Activated effector memory CD4-positive, alpha-beta T cell treated with Interleukin-2 at 50 U/mL for 16 hours (primary cell): ENCODE measurements at places on chromosomes 4 and X.

- no peak for DNase-seq
Observed at GRCh38 chr4:109177096-109177810, 125.2 kb downstream of the COL25A1 start.

DNA sequence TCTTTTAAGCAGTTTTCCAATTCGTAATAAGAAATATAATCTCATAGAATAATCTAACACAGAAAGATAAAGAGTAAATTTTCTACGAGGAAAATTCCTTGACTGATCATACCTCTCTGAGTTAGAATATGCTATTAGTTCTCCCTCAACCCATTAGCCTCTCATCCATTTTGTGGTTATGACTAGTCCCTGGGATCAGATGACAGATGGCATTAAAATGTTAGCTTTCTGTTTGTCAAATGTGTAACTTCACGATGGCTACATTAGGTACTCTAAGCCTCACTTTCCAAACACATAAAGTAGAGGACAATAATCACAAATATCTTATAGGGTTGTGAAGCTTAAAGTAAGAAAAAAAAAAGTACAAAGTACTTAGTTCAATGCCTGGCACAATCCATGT is 112.2 kb downstream of the ZAR1 start:
- no peak for DNase-seq

DNA sequence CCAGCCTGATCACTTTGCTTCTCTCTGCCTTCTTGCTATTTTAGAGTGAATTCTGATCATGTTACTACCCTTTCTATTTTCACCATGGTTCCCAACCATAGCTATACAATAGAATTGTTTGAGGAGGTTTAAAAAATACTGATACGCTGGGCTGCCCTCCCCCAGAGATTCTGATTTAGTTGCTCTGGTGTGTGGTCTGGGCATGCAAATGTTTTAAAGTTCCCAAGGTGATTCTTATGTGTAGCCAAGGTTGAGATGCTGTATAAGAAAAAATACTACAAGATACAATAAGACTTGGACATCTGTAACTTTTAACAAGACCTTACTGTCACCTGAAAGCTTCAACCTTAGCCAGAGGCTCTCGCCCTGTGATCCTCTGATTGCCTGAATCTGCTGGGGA is 22.2 kb upstream of the INTS6L start:
- DNase-seq: no peak

GRCh38 chr4:3766036-3766784 is at the start of gene ADRA2C:
ADRA2C (plus strand) TSS chr4:3766385; CDS start chr4:3766607, 222 bp downstream.
- DNase-seq: no peak

GRCh38 chr4:3445829-3446545 is 4.2 kb downstream of the HGFAC start:
- DNase-seq: no peak

GRCh38 chrX:16160729-16161128 is 6.6 kb upstream of the MAGEB17 start:
- DNase-seq: no peak

DNA sequence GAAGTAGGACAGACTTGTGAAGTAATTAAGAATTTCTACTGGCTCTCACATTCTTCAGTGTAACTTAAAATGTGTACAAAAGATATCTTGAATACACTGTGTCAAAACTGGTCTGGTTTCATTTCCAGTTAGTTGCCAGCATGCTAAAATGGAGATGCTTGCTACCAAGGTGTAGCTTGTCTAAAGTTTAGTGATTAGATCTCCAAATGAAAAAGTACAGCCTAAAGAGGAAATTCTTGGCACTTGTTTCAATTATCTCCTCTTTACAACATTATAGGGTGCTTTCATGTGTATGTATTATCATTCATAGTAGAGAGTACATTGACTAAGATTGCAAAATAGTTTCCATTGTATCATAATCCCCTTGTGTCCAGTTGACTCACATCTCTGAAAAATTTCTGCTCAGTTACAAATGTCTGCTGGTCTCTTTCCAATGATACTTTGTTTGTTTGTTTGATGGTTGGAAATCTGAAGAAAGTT is 97.3 kb upstream of the SPRY1 start:
- no peak for DNase-seq

- no peak for DNase-seq
Observed at GRCh38 chr4:114209584-114209983, 230.1 kb upstream of the ARSJ start.

- no peak for DNase-seq
Observed at GRCh38 chr4:108561116-108561515, 59.3 kb upstream of the RPL34 start.

GRCh38 chrX:123869488-123869887 is 9.6 kb downstream of the XIAP start:
- DNase-seq: no peak

DNA sequence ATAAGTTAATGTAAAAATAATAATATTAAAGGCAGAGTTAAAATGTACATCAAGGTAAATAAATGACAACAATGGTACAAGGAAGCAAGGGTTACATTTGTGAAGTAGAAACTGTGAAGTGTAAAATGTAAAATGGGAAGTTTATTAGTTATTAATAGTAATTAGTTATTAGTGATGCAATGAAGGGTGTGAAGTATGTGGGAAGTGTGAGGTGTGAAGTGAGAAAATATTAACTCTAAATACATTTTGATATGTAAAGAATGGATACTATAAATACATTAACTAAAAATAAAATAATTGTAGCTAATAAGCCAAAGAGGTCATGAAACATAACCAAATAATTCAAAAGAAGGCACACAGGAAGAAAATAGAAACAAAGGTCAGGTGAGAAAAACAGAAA is 316.4 kb downstream of the GBA3 start:
- DNase-seq: no peak

- DNase-seq: no peak
Observed at GRCh38 chr4:112270640-112271421, 14.9 kb downstream of the TIFA start.

- peak; percentile 29 for DNase-seq
Observed at GRCh38 chrX:55907968-55908607, 190.5 kb downstream of the RRAGB start.

GRCh38 chrX:38275615-38276014 is 51.7 kb downstream of the RPGR start:
- DNase-seq: no peak

DNA sequence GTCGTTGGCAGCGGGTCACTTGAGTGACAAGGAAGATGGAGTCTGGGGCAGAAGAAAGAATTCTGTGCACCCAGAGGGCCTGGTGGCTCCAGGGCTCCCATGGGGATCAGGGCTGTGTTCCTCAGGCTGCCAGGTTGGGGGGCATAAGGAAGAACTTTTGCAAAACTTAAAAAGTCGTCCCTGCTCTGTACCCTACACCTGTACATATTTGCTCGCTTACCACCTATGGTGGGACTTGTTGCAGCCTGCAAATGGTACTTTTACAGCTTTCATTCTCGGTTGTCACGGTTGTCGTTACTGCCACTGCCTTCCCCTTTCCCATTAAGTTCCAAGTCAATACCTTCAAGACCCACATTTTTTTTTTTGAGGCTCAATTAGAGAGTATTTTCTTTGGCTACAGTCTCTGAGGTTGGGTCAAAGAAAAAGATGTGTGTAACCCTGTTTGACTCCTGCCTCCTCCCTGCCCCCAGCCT is 9.1 kb downstream of the ARX start:
- no peak for DNase-seq

- DNase-seq: no peak
Observed at GRCh38 chr4:5932035-5932568, 39.2 kb upstream of the CRMP1 start.

DNA sequence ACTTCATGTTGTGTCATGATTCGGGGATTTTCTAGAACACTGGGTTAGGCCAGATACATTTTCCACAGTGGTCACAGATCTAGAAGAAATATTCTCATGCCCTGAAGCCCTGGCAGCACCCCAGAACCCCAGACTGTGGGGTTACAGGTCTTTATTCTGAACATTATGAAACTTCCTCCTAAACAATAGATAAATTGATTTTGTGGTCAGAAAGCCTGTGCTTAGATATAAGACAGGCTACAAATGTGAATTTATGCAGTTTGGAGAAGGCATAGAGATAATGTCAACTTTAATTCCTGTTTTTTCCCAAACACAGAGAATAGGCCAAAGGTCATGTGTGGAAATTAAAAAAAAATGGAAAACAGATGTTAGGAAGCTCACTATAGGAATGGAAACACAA is 492.9 kb downstream of the SPRY1 start:
- DNase-seq: no peak

DNA sequence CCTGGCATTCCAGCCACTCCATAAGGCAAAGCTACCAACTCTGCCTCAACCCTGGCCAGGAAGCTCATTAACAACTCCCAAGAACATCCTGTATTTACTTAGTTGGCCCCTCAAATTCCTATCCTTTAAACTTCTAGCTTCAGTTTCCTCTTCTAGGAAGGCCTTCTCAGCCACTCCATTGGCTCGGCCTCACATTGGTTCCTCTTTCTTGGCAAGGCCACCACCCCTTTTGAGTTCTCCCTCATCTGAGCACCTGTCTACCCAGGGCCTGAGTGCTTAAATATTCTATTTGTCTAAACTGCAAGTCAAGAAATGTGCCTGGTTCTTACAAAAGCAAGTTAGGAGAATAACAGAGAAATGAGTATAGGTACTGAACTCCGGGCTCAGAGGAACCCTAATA is 10.0 kb downstream of the SMC1A start:
- no peak for DNase-seq

GRCh38 chr4:10050721-10051120 is 29.4 kb upstream of the SLC2A9 start:
- no peak for DNase-seq

GRCh38 chr4:138788267-138788790 is 227.3 kb upstream of the NOCT start:
- DNase-seq: no peak
